Liver (tissue), 10 donors: ENCODE measurements at places on chromosomes 7 and 10. TPM values are rescaled to one million over a fixed set of nuclear protein-coding genes. Genes with fewer than 3 reads are reported as not detected.

The OR2A12 gene
- polyA plus RNA-seq = not detected

The CCDC3 gene
- 2.2 TPM for polyA plus RNA-seq

The EZH2 gene
- polyA plus RNA-seq = 2.3 TPM

The GHRHR gene
- not detected for polyA plus RNA-seq

The PILRA gene
- 3.5 TPM for polyA plus RNA-seq

The CRHR2 gene
- not detected for polyA plus RNA-seq

The TSPAN14 gene
- polyA plus RNA-seq = 19.9 TPM

The PRPS1L1 gene
- polyA plus RNA-seq = not detected

The SGCE gene
- 9.3 TPM for polyA plus RNA-seq

The MTG1 gene
- 70.6 TPM for polyA plus RNA-seq

The OGDHL gene
- 58.3 TPM for polyA plus RNA-seq

The RNF133 gene
- not detected for polyA plus RNA-seq

The LIPF gene
- not detected for polyA plus RNA-seq

GRCh38 chr10:52453501-52453900 lies 139.4 kb downstream of the DKK1 start:
- no peak for DNase-seq

- DNase-seq = no peak
Observed at GRCh38 chr10:35308809-35309208, 27.5 kb upstream of the CCNY start.

GRCh38 chr10:64376167-64376566 lies 855.0 kb downstream of the REEP3 start:
- no peak for DNase-seq

GRCh38 chr10:22016046-22016705 lies 12.6 kb upstream of the DNAJC1 start:
- no peak for DNase-seq

DNA sequence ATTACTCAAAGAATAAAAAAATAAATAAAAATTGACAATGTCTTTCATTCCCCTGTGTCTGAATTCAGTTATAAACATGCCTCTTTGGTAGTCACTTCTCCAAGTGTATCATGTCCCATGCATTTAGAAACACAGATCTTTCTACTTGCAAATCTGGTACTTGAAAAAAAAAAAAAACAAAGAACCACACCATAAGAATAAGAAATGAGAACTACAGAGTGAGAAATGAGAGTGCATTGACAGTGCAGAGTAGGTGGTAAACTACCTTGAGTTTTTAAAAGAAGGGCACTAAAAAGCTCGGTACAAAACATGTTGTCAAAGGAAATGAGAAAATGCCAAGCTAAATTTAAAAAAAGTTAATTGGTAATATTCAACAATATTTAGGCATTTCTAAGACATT lies 123.0 kb downstream of the GPR85 start:
- no peak for DNase-seq

- no peak for DNase-seq
Observed at GRCh38 chr7:137601642-137602041, 245.1 kb downstream of the DGKI start.

- no peak for DNase-seq
Observed at GRCh38 chr10:124308811-124309210, 109.9 kb downstream of the OAT start.

DNA sequence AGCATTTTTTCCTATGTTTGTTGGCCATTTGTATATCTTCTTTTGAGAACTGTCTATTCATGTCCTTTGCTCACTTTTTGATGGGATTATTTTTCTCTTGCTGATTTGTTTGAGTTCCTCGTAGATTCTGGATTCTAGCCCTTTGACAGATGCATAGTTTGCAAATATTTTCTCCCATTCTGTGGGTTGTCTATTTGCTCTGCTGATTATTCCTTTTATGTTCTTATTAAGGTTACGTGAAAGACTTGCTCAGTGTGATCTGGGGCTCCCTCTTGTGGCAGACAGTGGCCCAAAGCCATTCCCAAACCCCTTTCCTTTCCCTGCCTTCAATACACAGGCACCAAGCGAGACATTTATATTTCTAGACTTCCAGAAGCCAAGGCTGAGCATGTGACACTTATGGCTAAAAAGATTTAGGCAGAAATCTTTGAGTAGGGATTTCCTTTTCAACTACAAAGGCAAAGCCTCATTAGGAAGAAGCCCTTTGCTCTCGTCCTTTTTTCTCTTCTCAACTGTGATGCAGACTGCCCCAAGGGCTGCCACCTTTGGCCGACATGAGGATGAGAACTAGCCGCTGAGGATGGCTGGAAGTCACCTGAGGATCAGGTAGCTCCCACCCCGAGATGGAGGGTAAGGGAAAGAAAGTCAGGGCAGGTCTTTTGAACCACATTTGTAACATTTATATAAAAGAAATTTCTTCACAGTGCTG lies 23.6 kb downstream of the ST8SIA6 start:
- peak; percentile 86 for DNase-seq

DNA sequence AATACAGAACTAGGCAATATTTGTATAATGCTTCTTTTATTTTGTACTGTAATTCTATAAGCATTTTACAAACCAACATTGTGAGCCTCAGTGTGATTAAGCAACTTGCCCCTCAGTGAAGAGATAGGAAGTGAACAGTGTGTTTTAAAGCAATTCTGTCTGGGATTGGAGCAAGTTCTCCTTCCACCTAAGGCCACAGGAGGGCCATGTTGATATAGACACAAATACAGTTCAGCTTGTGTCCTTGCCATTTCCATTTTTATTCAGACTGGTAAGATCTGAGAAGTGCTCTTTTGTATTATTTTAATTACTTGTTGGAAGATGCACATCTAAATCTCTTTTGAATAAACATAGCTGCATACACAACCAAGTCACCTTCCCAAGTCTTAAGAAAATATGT lies 416.3 kb upstream of the COBL start:
- no peak for DNase-seq

- no peak for DNase-seq
Observed at GRCh38 chr7:122518488-122518887, 180.4 kb downstream of the RNF133 start.

GRCh38 chr10:125363791-125364190 lies 203.4 kb upstream of the CTBP2 start:
- no peak for DNase-seq

GRCh38 chr7:70887186-70887585 lies 244.8 kb upstream of the GALNT17 start:
- no peak for DNase-seq

- no peak for DNase-seq
Observed at GRCh38 chr7:154584352-154585252, 418.3 kb downstream of the PAXIP1 start.

DNA sequence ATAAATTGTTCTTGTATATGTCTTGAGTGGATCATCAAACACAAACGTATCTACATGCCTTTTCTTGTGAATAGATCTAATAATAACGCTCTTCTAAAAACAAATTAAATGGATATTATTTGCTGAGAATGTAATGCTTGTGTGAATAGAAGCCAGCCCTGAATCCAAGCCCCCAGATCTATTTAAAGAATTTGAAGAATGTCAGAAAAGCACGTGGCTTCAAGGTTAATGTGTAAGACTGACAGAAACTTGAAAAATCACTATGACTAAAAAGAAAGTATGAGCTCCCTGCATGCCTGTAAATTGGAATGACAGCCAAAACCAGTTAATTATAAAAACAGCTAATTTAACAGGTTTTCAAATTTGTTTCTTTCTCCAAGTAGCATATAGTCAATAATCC lies 43.2 kb upstream of the ATRNL1 start:
- no peak for DNase-seq

- no peak for DNase-seq
Observed at GRCh38 chr10:13668126-13668525, 81.4 kb downstream of the PRPF18 start.

DNA sequence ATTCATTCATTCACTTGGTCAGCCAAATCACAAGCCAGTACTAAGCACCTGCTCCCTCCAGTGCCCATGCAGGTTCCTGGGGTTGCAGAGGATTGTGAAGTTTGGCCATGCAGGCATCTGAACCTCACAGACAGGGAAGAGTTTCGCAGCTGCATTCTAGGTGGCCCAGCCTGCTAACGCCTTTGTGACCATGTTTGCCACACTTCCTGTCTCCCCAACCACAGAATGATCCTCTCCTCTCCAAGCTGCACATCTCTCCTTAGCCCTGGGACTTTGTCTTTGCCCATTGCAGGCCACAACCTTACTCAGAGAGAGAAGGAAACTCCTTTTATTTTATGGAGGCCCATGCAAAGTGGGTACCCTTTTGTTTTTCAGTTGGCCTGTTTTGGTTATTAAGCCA lies 31.8 kb downstream of the EPDR1 start:
- DNase-seq = no peak
